ENCODE measurements at places on chromosomes 3 and 15.

DNA sequence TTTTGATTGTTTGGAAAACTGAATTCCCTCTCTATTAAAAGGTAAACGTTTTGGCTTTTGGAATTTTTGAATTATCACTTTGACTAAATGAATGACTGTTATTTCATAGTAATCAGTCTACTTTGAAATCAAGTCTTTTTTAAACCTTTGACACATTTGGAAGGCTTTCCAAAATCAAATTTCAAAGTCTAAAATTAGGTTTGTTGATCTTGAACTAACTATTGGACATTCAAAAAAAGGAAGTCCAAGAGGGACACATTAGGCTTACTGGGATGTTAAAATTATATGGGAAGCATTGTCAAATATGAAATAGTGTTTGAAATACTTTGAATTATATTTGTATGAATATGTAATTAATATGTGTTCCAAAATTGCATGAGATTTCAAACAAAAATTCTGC lies 45.2 kb upstream of the AADACL2 start:
- no peak for DNase-seq

DNA sequence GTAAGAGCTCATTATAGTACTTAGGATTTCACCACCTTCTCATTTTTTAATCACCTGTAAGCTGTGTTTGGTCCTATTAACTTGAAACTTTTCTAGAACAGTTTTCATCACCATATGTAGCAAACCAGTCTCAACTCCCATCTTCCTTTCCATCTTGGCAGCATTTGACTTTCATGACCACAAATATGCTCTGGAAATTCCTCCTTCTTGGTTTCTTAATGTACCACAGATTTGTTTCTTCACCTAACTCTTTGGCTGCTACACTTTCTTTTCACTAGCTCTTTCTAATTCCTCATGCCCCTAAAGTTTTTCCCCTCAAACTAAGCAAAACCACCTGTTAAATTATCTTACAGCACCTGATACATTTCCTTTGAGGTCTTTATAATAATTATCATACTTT lies 13.2 kb upstream of the NMB start:
- DNase-seq, result no peak

DNA sequence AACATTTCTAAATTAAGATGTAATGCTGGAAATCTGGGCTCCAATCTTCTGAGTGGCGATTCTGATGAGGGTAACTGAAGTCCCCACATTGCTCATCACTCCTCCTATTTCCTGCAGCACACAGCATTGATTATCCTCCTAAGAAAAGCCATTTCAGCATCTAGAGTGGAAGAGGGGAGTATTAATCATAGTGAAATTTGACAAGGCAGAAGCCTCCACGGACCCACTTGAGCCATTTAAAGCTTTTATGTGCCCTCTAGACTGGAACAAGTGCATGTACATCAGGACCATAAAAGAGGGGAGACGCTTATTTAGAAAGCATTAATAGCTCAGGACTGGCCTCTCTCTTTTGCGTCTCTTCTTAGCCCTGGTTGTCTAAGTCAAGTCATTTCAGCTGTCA lies 25.8 kb downstream of the AQP9 start:
- DNase-seq, result no peak

GRCh38 chr15:63532307-63532744 lies 27.9 kb downstream of the USP3 start:
- DNase-seq, result no peak

GRCh38 chr3:24623657-24624056 lies 129.0 kb upstream of the THRB start:
- DNase-seq, result no peak

- DNase-seq, result no peak
These were observed 57.6 kb downstream of the BHLHE40 start for GRCh38 chr3:5036858-5037257.

- no peak for DNase-seq
These were observed 1340.1 kb upstream of the EPHA6 start for GRCh38 chr3:95474338-95474737.

- peak; percentile 76 for DNase-seq
These were observed 615 bp downstream of the VPS18 start for GRCh38 chr15:40894681-40895448.

- DNase-seq, result no peak
These were observed 57.5 kb upstream of the ACAN start for GRCh38 chr15:88745696-88746095.

GRCh38 chr15:82855286-82856100 lies 46.1 kb downstream of the WHAMM start:
- no peak for DNase-seq

- no peak for DNase-seq
These were observed 15.4 kb downstream of the CCDC54 start for GRCh38 chr3:107392549-107393165.

DNA sequence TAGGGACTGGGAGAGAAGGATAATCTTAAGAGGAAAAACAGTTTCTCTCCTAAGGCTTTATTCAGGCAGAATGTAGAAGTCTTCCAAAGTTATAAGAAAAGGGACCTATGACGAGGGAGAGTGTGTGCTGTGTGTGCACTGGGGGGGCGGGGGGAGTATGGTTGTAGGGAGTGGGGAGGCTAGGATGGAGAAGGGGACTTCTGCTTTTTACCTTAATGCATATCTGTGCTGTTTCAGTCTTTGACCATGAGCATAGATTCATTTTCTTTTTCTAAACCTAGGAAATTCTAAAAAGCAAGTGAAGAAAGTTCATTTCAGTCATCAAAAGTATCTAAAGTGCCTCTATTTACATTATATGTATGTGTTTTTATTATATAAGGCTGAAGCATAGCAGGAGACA lies 52.6 kb upstream of the RASA2 start:
- no peak for DNase-seq

DNA sequence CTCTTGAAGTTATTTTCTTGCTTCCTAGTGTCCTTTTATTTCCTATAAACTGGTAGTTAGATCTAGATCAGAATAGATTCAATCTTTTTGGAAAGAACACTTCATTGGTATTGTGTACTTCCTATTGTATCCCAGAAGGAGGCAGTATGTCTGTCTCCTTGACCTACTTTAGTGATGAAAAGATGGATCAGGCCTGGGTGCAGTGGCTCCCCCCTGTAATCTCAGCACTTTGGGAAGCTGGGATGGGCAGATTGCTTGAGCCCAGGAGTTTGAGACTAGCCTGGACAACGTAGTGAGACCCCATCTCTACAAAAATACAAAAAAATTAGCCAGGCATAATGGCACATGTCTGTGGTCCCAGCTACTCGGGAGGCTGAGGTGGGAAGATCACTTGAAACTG lies 12.0 kb downstream of the BSN start:
- DNase-seq, result no peak

- no peak for DNase-seq
These were observed 22.8 kb downstream of the HGD start for GRCh38 chr3:120659285-120659684.

DNA sequence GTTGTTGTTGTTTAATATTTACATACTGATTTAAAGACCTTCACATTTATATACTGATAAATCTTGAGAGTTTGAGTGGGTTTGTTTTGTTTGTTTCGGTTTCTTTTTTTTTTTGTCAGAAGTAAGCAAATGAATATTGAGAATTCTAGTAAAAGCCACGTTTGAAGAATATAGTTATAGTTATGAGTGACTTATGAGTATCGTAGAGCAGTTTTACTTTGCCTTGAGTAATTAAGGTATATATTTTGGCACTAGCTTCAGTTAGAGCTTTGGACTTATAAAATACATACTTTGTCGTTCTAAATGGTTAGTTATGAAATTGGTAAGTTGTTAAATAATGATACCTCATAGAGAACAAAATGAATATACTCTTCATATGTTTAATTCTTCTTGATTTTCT lies 27.8 kb downstream of the ATP1B3 start:
- no peak for DNase-seq

GRCh38 chr3:172517859-172518466 lies 5.3 kb downstream of the TNFSF10 start:
- no peak for DNase-seq

GRCh38 chr3:140842984-140843649 lies 98.5 kb upstream of the SLC25A36 start:
- DNase-seq, result no peak

DNA sequence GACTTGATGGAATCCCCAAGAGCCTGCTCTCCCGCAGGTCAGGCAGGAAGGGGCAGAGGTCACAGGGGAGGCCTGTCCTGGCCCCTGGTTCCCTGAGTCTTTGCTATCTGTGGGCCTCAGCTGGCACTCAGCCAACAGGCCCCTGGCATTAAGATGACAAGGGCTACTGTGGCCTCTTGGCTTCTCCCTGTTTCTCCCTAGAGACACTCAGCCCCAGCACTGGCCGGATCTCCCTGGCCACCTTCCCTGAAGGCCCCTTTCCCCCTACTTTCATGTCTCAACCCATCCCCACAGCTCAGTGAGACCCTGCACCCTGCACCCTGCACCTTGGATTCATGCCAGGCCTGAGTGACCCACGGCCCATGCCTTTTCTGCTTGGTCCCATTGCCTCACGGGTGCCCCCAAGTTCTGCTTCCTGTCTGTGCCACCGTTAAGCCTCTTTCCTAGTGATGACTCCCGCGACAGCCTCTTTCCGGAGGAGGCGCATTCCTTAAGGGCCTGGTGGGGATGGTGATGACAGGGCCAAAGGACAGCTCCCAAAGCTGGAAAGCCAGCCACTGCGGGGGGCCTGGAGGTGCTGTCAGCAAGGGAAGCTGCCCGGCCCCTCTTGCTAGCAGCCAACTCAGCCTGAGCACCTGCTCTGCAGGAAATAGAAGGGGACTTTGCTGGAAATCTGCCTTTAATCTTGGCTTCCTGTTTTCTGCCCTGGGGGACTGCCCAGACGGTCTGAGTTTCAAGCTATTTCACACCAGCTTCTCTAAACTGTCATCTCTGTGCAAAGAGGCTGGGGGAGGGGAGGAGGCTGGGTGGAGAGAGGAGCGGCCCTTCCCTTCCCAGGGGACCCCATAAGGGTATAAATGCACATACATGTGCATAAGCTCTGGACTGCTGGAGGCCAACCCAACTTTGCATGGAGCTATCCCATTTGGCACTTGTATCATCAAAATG lies 4.8 kb upstream of the CSK start:
- DNase-seq, result no peak

- no peak for DNase-seq
These were observed 47.7 kb downstream of the RPLP1 start for GRCh38 chr15:69500339-69500738.

GRCh38 chr15:23503980-23504379 lies 56.9 kb upstream of the GOLGA6L2 start:
- no peak for DNase-seq

DNA sequence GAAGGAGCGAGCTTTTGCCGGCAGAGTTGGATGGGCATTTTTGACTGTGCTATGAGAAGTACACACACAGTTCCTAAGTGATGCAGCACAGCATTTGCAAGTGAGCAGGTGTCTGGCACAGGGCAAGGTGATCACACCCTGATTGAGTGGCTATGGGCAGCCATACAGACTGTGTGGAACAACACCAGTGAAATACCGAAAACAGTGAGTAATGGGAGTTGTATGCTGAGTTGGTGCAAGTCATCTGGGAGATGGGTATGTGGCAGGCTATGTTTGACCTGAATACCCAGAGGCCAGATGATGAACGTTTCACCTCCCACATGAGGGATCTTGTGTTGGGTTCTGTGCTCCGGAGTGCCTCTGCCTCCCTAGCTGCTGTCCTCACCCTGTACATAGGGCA lies 53.5 kb upstream of the TIPARP start:
- DNase-seq, result no peak

- no peak for DNase-seq
These were observed 13.0 kb upstream of the HDC start for GRCh38 chr15:50278496-50278895.

DNA sequence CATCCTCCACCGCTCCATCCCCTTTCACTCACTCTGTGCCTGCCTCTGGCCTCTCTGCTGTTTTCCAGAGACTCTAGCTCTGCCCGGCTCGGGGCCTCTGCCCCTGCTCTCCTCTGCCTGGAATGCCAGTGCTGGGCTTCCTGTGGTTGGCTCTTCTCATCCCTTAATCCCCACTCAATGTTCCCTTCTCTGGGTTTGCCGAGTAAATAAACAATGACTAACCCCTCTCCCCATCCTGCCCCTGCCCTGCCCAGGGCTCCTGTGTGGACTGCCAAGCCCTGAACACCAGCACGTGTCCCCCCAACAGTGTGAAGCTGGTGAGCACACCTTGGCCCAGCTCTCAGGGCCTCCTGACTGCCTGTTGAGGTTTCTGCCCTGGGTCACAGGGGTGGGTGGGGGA lies 12.2 kb downstream of the STAB1 start:
- peak; percentile 81 for DNase-seq

Data from SW480 (cell line).